ENCODE measurements at places on chromosomes 2 and 18.

- no peak for DNase-seq
Observed at GRCh38 chr18:21105936-21106335, 5.7 kb downstream of the ROCK1 start.

DNA sequence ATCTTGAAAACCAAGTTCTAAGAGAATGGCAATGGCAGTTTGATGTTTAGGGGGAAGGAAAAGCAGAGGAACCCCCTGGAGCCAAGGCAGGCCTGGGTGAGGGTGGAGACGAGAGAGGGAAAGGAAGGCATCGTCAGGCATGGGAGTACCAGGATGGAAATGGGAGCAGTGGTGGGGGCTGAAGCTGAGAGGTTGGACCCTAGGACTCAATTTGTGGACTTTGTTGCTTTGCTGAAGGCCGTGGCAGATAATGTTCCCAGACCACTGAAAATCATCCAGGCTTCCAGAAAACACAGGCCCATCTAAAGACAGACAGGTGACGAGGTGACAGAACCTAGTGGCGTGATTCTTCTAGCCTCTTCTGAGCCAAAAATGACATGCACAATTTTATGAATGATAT is 4.9 kb downstream of the NPAS2 start:
- DNase-seq = no peak

DNA sequence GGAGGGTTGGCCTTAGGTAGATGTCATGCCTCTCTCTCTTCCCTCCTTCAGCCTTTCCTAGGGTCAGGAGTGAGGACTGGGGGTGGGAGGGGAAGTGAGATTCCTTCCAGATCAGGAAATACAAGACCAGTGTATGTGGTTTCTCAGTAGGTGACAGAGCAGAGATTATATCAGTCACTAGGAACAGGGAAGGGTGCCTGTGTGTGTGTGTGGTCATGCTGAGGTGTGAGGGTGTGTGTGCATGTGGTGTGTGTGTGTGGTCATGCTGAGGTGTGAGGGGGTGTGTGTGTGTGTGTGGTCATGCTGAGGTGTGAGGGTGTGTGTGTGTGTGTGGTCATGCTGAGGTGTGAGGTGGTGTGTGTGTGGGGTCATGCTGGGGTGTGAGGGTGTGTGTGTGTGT is 259.8 kb downstream of the LOXHD1 start:
- no peak for DNase-seq

DNA sequence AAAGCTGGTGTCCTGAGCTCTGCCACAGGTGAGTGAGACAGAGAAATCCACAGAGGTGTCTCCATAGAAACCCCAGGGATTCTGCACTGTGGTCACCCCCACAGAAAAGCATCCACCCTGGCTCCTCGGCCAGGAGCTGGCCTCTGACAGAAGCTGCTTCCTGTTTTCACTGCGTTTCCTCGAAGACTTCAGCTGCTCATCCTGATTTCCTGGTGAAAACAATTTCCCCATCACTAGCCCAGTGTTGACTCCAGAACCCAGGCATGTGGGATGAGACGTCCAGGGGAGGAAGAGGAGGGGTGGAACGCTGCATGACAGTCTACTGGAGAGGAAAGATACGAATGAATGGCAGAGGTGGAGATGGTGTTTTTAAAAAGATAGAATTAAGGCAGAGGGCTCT is 60.3 kb upstream of the GPR45 start:
- DNase-seq = no peak

GRCh38 chr2:55961318-55961911 is 37.8 kb upstream of the EFEMP1 start:
- DNase-seq = no peak

DNA sequence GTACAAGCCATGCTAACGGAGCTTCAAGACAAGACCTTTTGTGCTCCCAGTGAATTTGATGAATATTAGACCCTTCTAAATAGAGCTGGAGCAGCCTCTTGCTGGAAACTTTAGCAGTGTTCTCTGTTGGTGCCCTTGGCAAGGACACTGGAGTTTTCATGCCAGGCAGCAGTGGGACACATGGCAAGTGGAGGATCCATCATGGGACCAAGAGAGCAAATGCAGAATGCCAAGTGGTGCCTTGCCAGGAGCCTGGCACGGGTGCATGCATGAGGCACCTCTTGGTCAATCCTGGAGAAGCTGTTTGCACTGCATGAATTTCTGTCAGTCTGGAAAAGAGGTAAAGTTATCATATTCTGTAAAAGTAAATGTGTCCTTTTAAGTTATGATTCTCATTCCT is 59.1 kb downstream of the NETO1 start:
- DNase-seq = no peak

- peak; percentile 9 for DNase-seq
Observed at GRCh38 chr2:199488772-199489400, 31.1 kb upstream of the SATB2 start.

DNA sequence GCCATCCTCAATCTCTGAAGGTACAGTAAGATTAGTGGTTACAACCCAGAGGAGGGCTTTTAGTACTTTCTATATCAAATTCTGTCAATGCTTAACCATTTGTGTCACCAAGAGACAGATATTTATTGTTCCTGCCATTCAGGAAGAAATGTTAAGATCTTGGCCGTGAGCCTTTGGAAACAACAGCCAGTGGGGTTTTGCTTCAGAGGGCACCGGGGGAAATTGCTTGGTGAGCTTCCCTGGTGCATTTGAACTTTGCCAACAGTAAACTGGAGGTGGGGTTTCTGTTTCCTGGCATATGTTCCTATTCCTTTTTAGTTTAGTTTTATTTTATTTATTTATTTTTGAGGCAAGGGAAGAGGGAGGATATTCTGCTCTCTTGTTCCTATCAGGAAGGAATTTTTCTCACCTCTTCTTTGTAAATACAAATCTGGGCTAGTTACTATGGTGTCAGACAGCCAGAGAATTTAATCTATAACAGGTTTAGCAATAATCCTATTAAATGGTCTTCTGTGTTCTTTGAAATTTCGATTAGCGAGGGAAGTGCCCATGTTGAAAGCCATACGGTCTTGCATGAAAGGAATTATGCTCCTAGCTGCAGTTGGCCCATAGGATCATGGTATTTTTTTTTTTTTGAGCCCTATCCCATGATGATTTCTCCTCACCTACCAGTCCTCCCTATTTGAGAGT is 95.7 kb downstream of the MAIP1 start:
- no peak for DNase-seq

DNA sequence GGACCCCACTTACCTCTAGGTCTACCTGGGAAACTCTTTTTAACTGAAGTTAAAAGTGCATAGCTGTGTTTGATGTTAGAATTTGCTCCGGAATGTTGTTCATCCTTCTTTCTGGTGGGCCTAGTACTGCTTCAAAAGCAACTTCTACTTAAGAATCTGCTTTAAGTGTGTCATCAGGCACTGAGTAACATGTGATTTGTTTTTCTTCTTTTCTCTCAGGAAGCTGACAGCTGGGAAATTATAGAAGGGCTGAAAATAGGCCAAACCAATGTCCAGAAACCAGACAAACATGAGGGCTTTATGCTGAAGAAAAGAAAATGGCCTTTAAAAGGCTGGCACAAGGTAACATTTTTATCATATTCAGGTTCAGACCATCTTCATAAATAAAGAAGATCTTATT is 122.9 kb downstream of the PRKRA start:
- no peak for DNase-seq

DNA sequence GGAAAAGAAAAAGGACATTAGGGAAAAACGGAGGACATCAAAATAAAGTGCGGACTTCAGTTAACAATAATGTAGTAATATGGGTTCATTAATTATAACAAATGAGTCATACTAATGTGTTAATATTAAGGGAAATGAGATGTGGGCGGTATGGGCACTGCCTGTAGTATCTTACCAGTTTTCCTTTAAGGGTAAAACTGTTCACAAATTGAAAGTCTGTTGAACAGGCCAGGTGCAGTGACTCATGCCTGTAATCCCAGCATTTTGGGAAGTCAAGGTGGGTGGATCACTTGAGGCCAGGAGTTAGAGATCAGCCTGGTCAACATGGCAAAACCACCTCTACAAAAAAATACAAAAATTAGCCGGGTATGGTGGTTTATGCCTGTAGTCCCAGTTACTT is 56.8 kb upstream of the PMAIP1 start:
- no peak for DNase-seq

- DNase-seq = peak; percentile 28
Observed at GRCh38 chr2:229852565-229852964, 69.2 kb downstream of the TRIP12 start.

GRCh38 chr2:173998386-173998785 is 33.2 kb upstream of the SP3 start:
- DNase-seq = no peak

GRCh38 chr2:71894261-71894660 is 253.4 kb downstream of the CYP26B1 start:
- no peak for DNase-seq

DNA sequence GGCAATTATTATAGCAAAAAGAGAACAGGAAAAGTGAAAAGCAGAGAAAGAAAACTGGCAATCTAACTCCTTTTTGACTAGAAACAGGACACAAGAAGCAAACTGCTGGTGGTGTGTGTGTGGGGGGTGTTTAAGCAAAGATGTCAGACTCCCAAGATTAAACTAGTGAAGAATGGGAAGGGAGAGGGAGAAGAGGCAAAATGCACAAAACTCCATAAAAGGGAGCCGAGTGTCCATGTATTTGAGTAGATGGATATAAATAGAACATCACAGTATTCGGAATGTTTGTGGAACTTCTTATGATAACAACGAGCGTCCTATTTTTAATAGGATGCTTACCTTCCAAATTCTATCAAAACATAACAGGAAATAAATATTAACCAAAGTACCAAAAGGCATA is 179.8 kb upstream of the TRIB2 start:
- no peak for DNase-seq

DNA sequence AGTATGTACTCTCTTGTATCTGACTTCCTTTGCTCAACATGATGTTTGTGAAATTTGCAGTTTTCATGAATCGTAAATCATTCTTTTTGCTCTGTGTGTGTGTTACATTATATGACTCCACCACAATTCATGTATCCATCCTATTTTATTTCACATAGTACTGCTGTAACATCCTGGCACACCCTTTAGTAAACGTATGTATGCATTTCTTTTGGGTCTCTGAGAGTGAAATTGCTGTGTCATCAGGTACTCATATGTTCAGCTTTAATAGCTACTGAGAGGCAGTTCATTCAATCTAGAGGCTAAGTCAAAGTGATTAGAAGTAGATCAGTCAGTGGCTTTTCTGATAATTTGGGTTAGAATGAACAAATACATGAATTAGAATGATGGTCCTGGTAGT is 118.8 kb downstream of the ESCO1 start:
- DNase-seq = no peak

DNA sequence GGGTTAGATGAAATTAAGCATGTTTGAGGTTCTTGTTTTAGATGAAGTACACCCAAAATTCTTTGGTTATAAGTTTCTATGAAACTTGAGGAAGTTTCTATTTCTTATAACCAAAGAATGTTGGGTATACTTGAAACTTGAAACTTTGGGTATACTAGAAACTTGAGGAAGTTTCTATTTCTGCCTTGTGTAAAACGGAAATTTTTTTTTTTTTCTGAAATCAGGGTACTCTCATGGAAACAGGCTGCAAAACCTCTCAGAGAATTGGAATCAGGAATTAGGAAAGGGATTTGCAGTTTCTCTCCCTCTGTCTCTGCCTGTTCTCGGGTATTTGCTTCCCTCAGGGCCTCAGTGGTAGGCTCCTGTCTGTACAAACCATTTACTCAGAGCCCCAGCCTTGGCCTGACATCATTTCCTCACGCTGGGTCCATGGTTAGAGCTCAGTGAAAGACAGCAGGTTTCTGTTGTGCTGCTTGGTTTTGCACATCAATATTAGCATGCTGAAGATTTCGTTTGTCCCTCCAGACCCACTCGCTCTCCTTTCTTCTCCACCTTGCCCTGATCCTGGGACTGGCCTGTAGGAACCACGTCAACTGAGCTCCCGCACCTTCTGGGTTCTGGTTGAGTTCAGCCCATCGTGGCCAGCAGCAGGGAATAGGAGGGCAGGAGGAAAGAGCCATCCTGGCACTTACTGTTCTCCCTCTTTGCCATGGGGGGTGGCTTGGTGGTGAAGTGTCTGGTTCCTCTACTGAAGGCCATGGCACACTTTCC is 106.4 kb downstream of the POLR1A start:
- DNase-seq = no peak

DNA sequence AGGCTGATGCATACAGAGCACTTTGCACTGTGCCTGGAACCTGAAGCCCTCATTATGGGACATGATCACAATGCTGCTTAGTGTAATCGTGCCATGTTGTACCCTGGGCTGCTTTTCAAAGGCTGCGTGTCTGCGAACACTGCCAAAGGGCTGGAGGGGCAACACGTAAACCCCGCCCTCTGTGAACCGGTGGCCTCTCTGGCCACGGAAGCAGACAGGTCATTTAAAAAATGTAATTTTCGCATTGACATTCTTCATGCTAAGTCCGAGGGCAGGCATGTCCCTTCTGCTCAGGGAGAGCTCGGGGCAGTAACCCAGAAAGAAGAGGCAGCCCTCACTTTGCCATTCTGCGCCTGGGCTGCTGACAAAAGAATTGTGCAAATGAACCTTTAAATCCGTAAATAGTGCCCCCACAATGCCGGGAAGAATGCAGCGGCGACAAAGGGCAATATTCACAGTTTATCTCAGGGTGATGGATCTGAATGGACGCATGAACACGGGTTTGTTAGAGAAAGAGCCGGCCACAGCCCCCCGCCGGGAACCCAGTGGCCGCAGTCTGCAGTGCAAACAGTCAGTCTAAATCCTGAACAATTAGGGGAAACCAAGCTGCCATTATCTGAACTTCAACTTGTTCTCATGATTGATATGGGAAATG is 226.1 kb downstream of the MYCN start:
- no peak for DNase-seq

DNA sequence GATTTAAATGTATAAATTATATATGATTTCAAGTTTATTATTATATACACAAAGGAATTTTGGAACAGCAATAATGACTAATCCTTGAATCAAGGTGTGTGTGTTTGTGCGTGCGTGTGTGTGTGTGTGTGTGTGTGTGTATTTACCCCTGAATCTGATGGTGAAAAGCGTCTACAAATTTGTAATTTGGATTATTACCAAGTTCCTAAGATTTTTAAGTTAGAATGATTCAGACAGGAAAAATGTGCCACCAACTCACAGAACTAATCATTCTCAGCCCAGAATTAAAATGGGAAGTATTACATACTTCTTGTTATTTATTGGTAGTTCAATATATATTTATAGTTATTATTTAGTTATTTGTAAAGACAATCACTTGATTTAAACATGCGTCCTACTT is 12.3 kb downstream of the CALCRL start:
- no peak for DNase-seq

- no peak for DNase-seq
Observed at GRCh38 chr2:9897846-9898245, 53.6 kb upstream of the GRHL1 start.

DNA sequence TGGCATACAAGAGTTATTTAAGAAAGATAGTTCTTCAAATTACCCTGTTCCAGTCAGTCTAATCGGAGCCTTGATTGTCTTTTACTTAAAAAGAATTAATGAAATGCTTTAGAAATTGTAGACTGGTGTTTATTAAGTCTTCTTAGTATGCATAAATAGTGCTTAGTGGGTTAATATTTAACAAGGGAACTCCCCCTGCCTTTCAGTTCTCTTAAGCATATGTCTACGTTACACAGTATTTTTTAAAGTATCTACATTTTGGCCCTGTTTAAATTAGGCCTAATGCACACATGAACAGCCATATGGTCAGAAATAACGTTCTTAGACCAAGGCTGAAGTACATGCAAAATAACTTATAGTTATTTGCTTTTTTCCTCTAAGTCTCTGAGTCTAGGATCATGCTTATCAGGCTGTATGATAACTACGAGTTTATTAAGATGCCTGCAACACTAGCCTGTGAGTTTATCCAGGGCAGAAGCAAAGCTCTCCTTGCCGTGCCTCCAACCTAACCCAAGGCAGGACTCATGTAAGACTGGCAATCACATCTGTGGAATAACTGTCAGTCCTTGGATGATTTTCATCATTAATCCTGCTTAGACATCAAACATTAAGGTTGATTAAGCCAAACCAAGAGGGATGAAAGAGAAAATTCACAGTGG is 6.7 kb downstream of the BCL2 start:
- no peak for DNase-seq
